ENCODE measurements at places on chromosomes 13 and 19.

- no peak for DNase-seq
Measured at GRCh38 chr19:15108845-15109767, 1.9 kb downstream of the SYDE1 start.

- no peak for DNase-seq
Measured at GRCh38 chr19:1214862-1215731, 9.5 kb downstream of the STK11 start.

DNA sequence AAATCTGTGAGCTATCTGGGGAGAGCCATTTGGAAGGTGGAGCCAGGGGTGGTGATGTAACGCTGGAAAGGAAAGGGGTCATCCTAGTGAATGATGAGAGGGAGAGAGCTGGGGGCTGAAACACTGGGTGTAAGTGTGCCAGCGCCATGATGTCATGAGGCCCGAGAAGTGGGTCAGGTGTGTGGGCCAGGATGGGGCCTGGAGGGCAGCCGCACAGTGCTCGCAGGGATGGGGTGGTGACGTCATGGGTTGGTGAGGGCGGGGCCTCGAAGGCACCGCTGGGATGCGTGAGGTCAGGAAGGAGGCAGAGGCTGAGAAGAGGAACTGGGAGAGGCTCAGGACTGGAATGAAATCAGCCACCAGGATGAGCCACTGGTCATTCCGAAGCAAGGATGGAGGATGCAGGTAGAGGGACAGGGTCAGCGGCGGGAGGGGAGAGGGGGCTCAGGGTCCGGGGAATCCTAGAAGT lies 4.4 kb downstream of the CCDC61 start:
- DNase-seq: no peak

GRCh38 chr13:60590800-60591747 lies 194.1 kb downstream of the TDRD3 start:
- no peak for DNase-seq

GRCh38 chr13:57627663-57628062 lies 3.9 kb upstream of the PCDH17 start:
- DNase-seq: peak; percentile 35

DNA sequence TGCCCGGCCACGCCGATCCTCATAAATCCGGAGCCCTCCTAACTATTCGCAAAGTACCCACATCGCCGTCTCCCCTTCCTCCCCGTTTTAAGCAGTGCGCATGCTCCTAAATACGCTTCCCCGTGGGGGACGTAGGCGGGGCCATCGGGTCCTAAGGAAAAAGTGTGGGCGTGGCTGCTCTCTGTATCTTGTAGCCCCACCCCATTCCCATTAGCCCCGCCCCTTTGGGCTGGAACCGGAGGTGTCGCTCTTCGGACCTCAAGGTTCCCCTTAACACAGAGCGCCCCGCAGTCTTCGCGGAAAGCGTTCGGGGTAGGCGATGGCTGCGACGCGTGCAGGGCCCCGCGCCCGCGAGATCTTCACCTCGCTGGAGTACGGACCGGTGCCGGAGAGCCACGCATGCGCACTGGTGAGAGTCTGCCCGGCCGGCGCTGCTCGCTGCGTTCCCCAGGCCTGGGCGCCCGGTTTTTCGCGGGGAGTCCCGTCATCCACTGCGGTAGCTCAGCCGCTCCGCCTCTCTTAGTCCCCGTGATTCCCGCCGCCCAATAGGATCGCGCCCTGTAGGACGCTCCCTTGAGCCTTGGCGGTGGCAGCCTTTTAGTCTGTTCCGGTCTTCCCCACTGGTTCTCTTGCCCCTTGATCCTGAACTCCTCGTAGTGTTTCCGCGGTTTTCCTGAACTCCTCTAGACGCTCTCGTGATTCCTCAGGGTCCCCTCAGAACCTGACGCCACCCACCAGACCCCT lies at the start of gene ALDH16A1:
Gene ALDH16A1, plus strand, starts transcription at position 213 of the 744 bp plus-strand sequence. Its CDS starts 107 bp downstream, at position 320.
- DNase-seq: peak; percentile 94

GRCh38 chr19:14821937-14822336 lies 13.0 kb downstream of the OR7A5 start:
- no peak for DNase-seq

DNA sequence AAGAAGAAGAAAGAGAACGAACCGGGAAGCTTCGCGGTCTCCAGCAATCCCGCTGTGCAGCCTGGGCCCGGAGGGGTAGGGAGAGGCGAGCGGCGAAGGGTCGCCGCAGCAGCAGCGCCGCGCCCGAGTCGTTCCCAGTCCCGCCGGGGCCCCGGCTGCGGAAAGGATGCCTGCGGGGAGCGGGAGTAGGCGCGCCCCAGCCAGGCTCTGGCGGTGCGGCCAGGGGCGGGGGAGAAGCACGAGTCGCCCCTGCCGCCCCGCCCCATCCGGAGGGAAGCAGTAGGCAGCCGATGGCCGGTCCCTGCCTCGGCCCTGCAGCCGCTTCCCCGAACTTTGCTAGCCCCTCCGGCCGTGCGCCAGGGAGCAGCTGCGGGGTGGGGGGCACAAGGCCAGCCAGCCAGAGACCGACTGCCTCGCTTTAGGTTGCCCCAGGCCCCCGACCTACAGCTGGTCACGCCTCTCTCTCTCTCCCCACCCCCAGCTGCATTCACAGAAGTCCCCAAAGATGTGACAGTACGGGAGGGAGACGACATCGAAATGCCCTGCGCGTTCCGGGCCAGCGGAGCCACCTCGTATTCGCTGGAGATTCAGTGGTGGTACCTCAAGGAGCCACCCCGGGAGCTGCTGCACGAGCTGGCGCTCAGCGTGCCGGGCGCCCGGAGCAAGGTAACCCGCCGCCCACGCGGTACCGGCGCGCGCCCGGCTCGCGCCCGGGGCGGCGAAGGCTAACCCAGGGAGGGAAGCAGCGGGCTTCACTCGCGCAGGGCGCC lies 1.1 kb downstream of the VSTM2B start:
- DNase-seq: no peak

GRCh38 chr13:101242720-101243119 lies 173.6 kb downstream of the NALCN start:
- no peak for DNase-seq

DNA sequence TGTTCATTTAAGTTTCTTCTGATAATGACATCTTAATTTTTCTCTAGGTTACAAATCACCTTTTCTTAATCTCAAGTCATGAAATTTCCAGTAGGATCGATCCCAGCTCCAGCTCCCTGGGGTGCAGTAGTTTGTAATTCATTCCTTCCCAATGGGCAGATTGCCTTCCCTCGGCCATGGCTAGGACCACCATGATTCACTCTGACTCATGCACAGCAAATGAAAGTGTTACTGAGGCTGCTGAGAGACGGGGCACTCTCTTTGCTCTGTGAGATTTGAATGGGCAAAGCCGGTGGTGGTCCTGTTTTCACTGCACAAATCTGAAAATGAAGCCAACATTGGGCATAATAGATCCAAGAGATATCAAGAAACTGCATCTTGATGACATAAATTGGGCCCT lies 202.8 kb upstream of the IRS2 start:
- DNase-seq: no peak

DNA sequence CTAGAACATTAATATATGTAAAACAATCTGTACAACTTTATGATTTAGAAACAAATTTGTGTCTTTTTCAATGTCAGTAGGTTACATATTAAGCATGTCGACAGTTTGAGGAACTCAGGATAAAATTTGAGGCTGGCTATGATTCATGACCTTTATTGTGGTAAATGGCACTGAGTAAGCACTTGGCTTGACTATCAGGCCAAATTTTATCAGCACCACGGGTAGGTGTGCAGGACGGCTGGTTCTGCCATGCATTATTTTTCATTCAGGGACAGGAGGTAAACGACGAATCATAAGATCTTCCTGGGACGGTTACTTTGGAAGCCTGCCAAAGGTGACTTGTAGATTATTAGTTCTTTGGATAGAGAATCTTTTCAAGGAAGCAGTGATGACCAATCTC lies 19.9 kb upstream of the CYP4F8 start:
- DNase-seq: no peak

DNA sequence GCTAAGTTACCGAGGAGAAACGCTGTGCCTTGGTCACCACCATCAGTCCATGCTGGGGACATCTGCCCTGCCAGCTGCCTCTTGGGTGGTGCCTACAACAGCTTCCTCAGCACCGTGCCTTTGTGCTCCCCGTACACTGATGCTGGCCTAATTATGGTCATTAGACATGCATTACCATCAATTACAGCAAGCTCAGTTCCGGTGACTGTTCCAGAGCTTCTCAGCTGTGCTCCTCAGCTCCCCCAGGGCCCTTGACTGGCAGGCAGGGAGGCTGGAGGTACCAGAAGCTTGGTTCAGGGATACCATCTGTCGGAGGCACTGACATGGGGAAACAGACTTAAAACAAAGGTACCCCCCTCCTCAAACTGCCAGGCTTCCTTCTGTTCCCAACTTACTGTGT lies 40.2 kb downstream of the CILP2 start:
- DNase-seq: no peak

- DNase-seq: peak; percentile 72
Measured at GRCh38 chr13:79679334-79679733, 198.4 kb downstream of the NDFIP2 start.

GRCh38 chr13:109678459-109678858 lies 107.9 kb downstream of the IRS2 start:
- DNase-seq: no peak

DNA sequence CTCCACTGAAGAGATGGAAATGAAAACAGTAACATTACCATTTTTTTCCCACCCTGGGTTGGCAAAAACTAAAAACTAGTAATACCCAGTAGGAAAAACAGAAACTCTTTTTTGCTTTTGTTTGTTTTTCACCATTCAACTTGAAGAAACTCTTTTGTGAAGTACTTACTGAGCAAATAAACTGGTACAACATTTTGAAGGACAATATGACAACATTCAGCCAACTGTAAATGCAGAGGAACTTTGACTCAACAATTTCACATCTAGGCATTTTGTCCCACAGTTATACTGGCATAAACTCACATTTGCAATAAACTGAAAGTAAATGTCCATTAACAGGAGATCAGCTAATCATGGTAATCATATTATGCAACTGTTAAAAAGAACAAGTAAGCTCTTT lies 152.5 kb downstream of the RNF17 start:
- DNase-seq: no peak

GRCh38 chr13:36709136-36709890 lies 35.5 kb downstream of the SERTM1 start:
- DNase-seq: peak; percentile 50

DNA sequence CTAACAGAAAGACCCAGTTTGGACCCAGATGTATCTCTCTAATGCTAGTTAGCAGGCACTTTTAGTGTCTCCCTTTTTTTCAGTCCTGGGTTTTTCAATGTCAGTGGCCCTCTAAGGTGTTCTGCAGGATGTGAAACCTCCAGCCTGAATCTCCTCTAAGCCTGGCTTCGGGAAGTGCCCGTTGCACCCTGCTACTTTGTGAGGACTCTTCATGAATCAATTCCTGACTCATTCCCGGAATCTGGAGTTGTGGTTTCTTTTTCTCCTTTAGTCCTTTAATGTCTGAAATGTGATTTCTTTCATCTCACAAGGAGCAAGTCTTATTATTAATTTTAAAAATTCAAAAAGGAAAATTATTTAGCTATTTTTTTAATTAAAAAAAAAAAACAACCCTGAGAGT lies 116.0 kb downstream of the ZNF536 start:
- no peak for DNase-seq

GRCh38 chr13:45325806-45326205 lies 15.2 kb downstream of the TPT1 start:
- peak; percentile 29 for DNase-seq

DNA sequence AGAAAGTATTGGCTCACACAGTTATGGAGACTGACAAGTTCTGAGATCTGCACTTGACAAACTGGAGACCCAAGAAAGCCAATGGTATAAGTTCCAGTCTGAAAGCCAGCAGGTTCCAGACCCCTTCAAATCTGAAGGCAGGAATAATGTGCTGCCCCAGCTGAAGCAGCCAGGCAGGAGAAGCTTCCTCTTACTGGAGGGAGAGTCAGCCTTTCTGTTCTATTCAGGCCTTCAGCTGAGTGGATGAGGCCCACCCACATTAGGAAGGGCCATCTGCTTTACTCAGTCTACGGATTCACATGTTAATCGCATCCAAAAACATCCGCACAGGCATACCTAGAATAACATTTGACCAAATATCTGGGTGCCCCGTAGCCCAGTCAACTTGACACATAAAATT lies 8.2 kb upstream of the VWA8 start:
- DNase-seq: no peak

DNA sequence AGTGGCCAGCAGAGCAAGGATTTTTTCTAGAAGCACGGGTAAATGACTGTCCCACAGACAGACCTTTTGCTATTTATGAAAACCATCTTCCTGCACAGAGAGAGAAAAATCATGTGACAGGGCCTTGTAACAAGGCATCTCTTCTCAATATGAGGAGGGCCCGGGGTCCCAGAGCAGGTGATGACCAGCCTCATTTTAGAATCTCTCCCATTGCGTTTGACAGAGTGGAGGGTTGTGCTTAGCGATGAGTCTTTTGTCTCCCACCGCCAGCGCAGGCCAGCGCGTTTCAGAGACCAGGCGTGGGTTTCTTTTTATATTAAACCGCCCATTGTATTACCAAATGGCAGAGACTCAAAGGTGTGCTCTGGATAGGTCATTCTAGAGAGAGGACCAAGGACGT lies 97.4 kb upstream of the UBL3 start:
- no peak for DNase-seq

- no peak for DNase-seq
Measured at GRCh38 chr19:28117143-28117542, 1095.8 kb downstream of the UQCRFS1 start.

- DNase-seq: no peak
Measured at GRCh38 chr19:11813703-11814028, 407 bp upstream of the ZNF440 start.

DNA sequence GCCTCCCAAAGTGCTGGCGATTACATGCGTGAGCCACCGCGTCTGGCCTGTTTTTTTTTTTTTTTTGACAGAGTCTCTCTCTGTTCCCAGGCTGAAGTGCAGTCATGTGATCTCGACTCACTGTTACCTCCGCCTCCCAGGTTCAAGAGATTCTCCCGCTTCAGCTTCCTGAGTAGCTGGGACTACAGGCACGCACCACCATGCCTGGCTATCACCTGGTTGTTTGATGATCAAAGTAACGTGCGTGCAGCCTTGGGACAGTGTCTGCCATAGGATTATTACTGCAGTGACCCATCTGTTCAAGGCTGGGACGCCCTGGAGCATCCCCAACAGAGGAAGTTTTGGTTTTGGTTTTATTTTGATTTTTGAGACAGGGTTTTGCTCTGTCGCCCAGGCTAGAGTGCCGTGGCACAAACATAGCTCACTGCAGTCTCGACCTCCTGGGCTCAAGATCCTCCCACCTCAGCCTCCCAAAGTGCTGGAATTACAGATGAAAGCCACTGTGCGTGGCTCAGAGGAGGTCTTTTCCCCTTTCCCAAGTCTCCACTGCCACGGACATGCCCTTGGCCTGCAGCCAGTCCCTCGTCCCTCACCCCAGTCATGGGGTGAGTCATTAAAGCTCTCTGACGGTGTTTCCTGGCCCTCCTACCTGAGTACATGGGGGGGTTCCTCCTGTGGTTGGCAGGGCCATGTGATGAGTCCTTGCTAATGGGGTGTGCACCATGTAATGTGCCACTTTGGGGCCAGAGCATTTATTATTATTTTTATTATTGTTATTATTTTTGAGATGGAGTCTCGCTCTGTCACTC lies 65.6 kb downstream of the IER2 start:
- no peak for DNase-seq

DNA sequence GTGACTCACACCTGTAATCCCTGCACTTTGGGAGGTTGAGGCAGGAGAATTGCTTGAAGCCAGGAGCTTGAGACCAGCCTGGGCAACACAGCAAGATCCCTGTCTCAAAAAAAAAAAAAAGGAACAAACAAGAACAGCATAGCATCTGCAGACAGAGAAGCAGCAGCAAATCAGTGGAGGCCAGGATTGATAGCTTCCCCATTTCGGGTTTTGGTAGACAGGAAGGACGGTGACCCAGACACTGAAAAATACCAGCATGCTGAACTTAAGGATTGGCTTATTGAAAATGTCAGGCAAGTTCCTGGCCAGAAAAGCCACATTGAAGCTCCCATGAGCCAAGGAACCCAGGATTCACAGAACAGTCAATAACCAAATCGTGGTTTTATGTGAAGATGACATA lies 3.0 kb downstream of the ZNF490 start:
- DNase-seq: no peak

All from kidney glomerular epithelial cell (primary cell).